ENCODE measurements at places on chromosomes 3 and 15. TPM values are rescaled to one million over a fixed set of nuclear protein-coding genes. Genes with fewer than 3 reads are reported as not detected.

The GOLGA8Q gene
- 0.43 TPM for total RNA-seq

The CCR3 gene
- not detected for total RNA-seq

The RASL12 gene
- under 0.01 TPM for total RNA-seq

The KNL1 gene
- 12.9 TPM for total RNA-seq

The SUMF1 gene
- total RNA-seq, result 47.4 TPM

The LRRC31 gene
- not detected for total RNA-seq

The FBXW12 gene
- not detected for total RNA-seq

The ATP13A4 gene
- not detected for total RNA-seq

The PLS1 gene
- total RNA-seq, result 1.6 TPM

The AP3B2 gene
- total RNA-seq, result 0.64 TPM

The ANKRD34C gene
- not detected for total RNA-seq

- no peak for DNase-seq
Measured at GRCh38 chr3:112685956-112686799, 45.2 kb upstream of the CCDC80 start.

- no peak for DNase-seq
Measured at GRCh38 chr3:146469150-146470017, at the start of gene PLSCR2. Gene PLSCR2 (minus strand): TSS chr3:146469561. CDS start chr3:146459904, 9,657 bp downstream.

DNA sequence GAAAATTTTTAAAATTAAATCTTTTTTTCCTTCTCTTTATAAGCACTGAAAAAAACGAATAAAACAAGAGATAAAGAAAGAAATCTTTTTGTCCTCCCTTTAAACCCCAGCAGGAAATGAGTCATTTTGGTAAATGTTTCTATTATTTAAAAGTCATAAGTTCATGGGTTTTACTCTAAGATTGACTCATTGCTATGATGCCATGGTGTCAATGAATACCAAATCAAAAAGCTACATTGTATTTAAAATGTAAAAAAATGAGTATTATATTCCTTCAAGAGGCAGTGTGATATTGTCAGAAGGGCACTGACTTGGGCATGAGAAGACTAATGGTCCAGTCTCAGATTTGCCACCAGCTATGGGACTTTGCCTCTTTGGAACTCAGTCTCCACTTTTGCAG lies 303.4 kb upstream of the DNAJC19 start:
- no peak for DNase-seq

DNA sequence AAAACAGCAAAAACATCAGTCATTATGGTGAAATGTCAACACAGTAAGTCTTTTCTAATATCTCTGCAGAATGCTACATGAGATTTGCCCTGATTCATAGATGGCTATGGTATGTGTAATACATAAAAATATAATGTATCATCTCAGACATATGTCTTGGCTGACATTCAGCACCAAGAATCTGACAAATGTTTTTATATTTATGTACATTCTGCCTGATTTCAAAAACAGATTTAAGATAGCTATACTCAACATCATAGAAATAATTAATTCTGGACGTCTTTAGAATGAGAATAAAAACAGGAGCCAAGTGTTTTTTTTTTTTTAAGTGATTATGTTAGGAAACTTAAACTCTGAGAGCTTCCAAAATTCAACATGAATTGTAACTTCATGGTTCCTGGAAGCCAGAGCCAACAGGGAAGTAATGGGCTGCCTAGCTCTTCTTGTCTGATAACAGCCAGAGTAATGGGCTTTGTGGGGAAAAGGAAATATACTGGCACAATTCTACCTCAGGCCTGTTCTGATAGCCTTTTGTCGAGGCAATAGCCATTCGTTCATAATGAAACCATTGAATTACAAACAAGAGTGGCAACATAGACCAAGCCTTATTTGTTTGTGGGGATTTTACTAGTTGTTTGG lies 184.4 kb downstream of the VGLL4 start:
- DNase-seq, result no peak

DNA sequence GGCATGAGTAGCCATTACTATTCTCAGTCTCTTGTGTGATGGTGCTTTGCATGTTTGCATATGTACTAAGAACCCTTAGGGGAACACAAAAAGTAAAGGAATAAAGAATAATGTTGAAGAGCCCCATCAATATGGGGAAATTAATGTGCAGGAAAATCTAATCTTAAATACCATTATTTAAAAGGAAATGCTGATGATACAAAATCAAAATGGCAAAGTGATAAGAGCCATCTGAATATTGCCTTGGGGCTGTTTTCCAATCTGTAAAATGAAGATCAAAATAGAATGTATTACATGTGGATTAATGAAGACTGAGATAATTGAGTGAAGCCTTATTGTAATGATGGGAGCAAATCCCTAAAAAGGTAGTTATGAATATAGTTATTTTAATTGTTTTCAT lies 771.4 kb downstream of the GRM7 start:
- DNase-seq, result no peak

GRCh38 chr15:66287461-66288057 lies 5.8 kb upstream of the DIS3L start:
- DNase-seq, result peak; percentile 43

DNA sequence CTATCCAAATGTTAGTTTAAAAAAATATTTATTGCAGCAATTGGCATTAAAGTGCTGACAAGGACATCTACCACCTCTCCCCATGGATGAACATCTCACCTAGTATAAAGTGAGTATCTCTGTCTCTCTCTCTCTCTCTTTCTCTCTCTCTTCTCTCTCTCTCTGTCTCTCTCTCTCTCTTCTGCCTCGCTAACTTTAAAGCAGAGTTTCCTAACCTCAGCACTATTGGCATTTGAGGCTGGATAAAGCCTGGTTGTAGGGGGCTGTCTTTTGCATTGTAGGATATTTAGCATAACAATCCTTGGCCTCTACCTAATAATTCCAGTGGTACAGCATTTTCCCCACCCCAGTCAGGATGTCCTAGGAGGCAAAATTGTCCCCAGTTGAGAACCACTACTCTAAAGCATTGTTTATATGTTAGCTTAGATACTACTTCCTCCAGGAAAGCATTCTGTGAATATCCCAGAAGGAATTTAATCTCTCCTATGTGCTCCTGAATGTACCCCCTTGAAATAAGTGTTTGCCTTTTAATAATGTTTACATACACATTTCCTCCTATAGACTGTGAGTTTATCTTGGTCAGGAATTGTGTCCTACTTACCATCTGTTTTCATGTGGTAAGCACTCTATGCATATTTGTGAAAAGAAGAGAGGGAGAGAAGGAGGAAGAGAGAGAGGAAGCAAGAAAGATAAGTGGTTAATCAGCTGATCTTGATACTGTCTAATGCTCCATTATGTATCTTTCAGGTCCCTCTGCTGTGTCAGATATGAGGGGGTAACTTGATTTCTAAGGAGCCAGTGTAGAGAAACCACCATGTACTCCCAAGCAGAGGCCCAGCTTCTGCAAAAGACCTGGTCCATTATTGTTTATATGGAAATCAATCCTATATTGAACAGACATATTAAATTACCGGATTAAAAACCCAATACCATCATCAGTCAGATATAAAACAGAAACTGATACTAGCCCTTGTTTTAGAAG lies 346.6 kb downstream of the RBMS3 start:
- peak; percentile 52 for DNase-seq

GRCh38 chr3:128504963-128505730 lies 12.1 kb upstream of the GATA2 start:
- DNase-seq, result no peak

DNA sequence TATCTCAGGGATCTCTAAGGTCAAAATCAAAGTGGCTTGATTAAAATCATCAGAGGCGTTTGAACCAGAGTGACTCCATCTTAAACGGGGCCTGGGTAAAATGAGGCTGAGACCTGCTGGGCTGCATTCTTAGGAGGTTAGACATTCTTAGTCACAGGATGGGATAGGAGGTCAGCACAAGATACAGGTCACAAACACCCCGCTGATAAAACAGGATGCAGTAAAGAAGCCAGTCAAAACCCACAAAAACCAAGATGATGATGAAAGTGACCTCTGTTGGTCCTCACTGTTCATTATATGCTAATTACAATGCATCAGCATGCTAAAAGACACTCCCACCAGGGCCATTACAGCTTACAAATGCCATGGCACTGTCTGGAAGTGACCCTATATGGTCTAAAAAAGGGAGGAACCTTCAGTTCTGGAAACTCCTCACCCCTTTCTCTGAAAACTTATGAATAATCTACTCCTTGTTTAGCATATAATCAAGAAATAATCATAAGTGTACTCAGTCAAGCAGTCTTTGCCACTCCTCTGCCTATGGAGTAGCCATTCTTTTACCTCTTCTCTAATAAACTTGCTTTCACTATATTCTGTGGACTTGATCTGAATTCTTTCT lies 143.3 kb upstream of the SLCO3A1 start:
- no peak for DNase-seq

DNA sequence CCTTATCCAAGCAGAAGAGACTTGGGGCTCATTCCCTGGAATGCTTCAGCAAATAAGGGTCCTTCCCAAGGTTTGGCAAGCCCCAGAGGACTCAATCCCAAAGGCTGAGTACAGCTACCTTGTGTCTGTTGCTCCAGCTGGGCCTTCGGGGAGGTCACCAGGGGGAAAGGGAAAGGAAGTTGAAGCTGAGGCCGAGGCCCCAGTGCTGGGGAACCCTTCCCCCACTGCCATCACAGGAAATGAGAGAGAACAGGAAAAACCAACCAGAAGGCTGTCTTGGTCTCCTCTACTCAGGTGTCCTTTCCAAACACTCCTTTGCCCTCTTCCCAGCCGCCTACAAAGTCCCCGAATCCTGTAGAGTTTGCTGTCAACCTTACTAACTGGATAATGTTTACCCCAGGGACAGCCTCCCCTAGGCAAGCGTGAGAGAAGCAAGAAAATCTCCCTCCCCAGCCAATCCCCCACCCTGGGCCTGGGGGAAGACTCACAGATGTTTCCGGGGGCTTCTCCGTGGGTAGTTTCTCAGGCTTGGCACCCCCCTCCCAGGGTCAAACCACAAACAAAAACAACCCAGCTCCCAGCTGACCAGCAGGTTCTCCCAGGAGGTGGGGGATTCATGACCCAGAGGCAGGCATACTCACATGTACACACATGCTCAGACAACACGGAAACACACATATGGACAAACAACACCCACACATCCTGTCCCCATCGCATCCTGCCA lies 5.5 kb downstream of the CSRNP1 start:
- DNase-seq, result peak; percentile 89

DNA sequence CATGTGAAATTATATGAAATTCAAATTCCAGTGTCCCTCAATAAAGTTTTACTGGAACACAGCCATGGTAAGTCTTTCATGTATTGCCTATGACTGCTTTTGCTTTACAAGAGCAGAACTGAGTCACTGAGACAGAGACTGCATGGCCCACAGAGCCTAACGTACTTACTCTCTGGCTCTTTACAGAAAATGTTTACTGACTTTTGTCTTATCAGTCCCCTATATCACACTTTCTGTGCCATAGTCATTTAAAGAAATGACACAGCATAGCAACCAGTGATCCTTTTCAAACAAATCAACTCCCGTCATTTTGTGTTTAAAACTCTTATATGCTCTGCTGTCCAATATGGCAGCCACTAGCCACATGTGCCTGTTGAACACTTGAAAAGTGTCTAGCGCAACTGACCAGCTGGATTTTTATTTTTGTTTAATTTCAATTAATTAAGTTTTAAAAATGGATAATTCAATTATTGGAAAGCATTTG lies 129.7 kb upstream of the CDIN1 start:
- DNase-seq, result no peak

- no peak for DNase-seq
Measured at GRCh38 chr3:189529889-189530471, 101.2 kb upstream of the TP63 start.

DNA sequence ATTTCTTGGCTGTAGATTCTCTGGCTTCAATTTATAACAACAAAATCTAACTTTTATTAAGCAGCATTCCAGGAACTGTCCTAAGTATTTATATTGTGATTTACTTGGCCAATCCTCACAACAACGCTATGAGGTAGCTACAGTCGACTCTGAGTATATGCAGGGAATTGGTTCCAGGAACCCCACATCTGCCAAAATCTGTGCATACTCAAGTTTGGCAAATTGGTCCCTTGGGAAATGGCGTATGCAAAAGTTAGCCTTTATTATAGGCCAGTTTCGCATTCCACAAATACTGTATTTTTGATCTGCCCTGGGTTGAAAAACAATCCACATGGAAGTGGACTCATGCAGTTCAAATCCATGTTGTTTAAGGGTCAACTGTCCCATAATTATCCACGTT lies 53.9 kb downstream of the RAP2B start:
- DNase-seq, result peak; percentile 11

DNA sequence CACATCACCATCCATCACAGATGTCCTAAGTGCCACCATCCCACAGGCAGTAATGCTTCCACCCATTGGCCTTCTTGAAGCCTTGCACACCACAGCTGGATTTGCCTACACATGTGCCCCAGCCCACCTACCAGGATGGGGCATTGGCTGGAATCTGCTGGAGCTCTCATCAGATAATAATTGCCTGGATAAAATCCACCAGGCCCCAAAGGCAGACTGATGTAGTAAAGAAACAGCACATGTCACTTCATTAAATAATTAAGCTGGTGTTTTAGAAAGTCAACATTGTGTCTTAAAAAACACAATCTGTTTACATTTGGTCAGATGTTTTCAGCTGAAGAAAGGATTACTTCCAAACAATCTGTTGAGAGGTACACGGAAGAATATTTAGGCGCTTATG lies 229.5 kb downstream of the ATP8B4 start:
- peak; percentile 23 for DNase-seq

GRCh38 chr3:88003115-88003755 lies 55.6 kb downstream of the CGGBP1 start:
- DNase-seq, result peak; percentile 83

DNA sequence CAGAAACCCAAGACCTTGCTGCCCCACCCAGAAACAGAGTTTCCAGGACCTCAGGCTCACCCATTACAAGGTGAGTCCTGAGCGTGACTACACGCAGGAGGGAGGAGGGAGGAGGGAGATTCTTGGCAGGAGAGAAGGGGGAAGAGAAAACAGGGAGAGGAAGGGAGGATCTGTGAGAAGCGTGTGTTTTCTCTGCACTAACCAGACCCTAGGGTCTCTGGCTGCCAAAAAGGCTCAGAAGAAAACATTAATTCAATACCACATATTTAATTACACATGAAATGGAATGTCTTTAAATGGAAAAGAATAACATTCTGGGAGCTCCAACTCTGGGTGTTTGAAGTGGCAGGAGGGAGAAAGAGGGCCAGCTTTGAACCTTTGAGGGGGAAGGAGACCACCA lies 309.0 kb downstream of the NTRK3 start:
- no peak for DNase-seq

GRCh38 chr3:23085261-23085660 lies 117.9 kb upstream of the UBE2E2 start:
- DNase-seq, result no peak

DNA sequence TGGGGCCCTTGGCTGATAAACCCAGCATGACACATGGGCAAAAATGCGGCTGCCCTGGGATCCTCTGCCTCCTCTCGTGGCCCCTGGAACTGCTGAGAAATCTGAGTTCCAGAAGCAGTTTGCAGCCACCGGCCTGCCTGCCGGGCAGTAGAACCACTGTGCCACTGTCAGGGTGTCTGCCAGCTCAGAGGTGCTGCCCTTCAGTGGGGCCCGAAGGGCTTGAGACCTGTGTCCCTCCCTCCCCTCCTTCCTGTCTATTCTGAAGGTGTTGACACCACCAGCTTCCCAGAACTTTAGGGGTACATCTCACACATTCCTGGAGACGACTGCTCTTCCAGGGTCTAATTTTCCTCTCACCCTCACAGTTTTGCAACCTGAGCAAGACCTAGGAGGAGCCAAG lies 88.2 kb upstream of the POMGNT2 start:
- no peak for DNase-seq

- DNase-seq, result no peak
Measured at GRCh38 chr15:33124279-33124678, 70.2 kb downstream of the FMN1 start.

- DNase-seq, result no peak
Measured at GRCh38 chr3:100570811-100571210, 38.6 kb upstream of the ADGRG7 start.

Data from fibroblast of villous mesenchyme (primary cell).